Activated gamma-delta T cell treated with Interleukin-2 at 50 U/mL for 16 hours (primary cell): ENCODE measurements at places on chromosomes 13 and 19.

DNA sequence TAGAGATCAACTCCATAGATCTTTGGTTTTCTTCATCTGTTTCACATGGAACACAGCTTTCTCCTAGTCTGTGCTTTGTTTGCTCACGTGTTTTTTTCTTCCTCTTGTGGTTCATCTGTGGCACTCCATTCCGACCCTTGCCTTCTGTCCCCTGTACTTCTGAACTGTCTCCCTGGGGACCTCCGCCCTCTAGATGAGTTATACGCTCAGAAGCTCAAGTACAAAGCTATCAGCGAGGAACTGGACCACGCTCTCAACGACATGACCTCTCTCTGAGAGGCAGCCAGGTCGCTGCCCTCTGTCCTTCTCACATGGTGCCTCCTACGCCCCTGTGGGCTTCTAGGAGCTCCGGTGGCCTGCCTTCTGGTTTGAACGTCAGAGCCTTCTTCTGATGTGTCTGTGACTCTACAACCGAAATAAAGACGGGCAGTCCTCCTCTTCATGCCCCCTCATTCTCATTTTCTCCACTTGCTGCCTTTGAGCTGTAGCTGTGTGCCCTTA is 16.6 kb upstream of the RAB8A start:
- no peak for DNase-seq

DNA sequence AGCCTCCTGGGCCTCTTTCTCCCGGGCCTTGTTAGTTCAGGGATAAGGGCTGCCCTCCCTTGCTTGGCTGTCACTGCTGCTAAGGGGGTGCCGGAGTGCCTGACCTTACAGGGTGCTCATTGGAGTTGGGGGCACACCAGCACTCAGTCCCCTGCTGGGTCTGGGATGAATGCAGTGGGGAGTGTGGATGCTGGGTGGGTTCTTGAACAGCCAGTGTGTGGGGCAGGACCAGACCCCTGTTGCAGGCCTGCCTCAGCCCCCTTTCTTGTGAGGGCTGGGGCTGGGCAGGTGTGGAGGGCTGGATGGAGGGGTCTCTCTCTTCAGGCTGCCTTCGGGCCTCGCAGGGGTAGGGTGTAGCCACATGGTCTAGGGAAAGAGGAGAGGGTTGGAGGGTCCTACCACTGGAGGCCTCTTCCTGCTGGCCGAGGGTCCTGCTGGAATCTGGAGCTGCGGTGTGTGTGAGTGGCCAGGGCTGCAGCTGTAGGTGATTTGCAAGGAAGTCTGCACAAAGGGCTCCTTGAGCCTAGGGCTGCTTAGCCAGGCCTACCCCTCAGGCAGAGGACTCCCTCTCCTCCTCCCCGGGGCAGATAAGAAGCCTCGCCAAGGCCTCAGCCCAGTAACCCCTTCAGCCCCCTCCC is 3.2 kb downstream of the CEBPA start:
- no peak for DNase-seq

DNA sequence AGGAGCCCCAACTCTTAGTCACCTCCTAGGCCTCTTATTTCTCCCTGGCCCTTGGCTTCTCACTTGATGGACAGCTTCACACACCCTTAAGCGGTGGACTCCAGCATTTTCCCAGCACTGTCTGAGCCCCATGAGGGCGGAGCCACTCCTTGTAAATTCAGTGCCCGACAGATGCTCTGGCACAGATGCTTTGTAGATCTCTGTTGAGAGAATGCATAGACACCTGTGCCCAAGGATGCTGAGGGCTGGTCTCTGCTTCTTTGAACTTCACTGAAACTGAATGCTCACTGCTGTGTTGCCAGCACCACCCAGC is 3.3 kb downstream of the SYCN start:
- no peak for DNase-seq

DNA sequence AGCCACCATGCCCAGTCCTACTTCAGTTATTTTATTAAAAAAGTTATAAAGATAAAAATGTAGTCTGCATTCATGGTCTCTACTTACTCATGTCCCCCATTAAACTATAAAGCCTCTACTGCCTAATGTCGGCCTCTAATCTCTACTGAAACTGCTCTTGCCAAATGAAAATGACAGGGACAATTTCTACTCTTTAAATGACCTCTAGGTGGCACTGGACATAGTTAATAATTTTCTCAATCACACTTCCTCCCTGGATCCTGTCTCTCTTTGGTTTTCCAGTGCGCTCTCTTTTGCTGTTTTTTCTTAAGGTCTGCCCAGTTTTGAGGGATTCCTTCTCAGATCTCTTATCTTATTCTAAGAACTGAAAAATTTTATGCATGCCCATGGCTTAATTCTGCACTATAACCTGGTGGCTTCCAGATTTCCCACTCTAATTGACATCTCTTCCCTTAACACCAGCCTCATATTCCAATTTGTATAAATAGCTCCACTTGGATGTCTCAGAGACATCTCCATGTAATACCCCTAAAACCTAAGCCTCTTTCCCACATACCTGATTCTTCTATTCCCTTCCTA is 54.3 kb downstream of the MTMR6 start:
- DNase-seq, result no peak

DNA sequence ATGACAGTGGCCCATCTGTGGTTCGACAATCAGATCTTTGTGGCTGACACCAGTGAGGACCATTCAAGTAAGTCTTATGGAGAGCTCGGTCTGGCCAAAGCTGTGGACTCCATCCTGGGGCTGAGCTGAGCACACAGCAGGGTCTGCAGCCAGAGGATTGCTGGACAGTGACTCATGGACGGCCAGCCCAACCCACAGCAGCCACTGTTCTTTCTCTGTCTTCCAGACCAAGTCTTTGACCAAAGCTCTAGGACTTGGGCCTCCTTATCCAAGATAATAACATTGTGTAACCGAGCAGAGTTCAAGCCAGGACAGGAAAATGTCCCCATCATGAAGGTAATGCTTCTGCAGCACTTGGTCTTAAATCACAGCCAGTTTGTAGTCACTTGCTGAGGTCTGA is 12.4 kb downstream of the ATP12A start:
- DNase-seq, result no peak

DNA sequence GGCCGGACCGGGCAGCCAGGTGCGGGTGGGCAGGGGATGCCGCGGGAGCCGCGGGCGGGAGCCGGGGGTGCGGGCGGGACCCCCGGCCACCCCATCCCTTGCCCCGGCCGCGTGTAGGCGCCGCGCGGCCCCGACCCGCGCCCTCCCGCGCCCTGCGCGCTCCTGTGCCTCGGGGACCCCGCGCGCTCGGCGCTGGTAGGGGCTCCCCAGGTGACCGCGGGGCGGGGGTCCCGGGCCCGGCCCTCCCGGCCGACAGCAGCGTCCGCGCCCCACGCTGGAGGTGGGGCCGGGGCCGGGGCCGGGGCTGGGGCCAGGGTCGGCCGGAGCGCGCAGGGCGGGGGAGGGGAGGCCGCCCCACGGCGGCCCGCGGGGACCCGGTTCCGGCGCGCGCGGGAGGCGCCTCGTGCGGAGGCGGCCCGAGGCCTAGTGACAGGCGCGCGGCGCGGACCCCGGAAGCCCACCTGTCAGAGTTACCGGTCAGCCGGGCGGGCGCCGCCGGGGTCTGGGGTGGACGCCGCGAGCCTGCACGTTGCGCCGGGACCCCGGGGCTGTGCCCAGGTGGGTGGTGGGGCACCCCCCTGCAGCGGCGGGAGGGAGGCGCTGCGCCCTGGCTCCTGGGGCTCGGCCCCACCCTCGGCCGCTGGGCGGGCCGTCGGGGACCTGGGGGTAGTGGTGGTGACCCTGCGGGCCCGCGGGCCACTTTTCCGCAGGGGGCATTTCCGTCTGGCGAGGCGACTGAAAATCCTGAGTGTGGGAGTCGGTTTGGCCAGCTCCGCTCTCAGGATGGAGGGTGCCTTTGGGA is 518 bp downstream of the TFDP1 start:
- DNase-seq, result no peak

- no peak for DNase-seq
These were observed 880.4 kb downstream of the EFNB2 start for GRCh38 chr13:105655046-105655445.

- no peak for DNase-seq
These were observed 1.8 kb upstream of the CDC37 start for GRCh38 chr19:10404888-10405820.

GRCh38 chr13:105936816-105937215 is 598.6 kb downstream of the EFNB2 start:
- no peak for DNase-seq

- DNase-seq, result no peak
These were observed 16.9 kb downstream of the TMPRSS9 start for GRCh38 chr19:2376784-2377519.

DNA sequence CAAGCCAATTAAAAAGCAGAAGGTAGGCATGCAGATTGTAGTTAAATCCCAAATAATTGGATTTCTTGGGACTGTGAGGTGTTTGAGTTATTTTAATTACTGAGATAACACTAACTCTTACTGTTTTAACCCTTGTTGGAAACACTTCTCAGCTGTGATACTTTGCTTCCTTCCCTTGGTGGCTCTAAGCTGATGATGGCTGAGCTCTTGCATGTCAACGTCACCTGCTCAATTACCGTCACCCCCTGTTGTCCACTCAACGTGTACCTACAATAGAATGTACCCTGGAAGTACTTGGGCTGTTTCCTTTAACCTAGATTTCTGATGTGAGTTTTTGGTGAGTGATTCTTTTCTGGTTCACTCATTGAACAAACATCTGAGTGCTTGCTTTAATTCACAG is 303.4 kb downstream of the SLC7A1 start:
- no peak for DNase-seq

- DNase-seq, result no peak
These were observed 2.2 kb upstream of the TNFRSF19 start for GRCh38 chr13:23567906-23568460.

- no peak for DNase-seq
These were observed 836.4 kb downstream of the SLITRK6 start for GRCh38 chr13:84962849-84963248.

DNA sequence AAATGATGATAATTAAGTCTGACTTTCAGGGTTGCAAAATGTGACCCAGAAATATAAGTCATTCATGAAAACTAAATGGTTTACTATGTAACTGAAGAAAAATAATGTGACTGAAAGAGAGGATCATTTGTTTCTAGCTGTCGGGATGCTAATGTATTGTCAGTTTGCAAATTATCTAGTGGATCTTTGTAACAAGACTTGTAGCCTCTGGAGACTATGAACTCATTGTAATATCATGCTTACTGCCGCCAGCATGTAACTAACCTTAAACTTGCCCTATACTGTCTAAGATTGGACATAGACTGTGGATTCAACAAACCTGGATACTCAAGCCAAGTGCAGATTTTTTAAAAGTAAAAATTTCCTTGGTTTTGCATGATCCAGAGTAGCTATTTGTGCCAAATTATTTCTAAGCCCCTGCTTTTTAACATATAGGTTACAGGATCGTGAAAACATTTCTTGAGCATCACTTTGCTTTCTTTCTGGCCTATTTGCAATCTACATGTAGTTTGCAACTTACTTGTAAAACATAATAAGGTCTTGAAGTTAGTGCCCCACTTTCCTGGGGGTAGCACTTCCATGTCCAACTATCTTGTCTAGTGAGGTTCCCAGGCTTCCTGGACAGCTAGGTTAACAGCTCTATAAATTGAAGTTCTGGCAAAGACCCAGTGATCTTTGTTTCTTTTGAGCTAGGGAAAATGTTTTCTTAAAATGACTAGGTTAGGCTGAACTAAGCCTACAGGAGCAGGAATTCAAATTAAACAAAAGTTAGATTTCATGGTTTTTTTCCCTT is 3.3 kb upstream of the POSTN start:
- no peak for DNase-seq

- DNase-seq, result no peak
These were observed 42.1 kb downstream of the LPAR6 start for GRCh38 chr13:48370815-48371214.

GRCh38 chr19:48874303-48875135 is 2.3 kb downstream of the PPP1R15A start:
- no peak for DNase-seq

DNA sequence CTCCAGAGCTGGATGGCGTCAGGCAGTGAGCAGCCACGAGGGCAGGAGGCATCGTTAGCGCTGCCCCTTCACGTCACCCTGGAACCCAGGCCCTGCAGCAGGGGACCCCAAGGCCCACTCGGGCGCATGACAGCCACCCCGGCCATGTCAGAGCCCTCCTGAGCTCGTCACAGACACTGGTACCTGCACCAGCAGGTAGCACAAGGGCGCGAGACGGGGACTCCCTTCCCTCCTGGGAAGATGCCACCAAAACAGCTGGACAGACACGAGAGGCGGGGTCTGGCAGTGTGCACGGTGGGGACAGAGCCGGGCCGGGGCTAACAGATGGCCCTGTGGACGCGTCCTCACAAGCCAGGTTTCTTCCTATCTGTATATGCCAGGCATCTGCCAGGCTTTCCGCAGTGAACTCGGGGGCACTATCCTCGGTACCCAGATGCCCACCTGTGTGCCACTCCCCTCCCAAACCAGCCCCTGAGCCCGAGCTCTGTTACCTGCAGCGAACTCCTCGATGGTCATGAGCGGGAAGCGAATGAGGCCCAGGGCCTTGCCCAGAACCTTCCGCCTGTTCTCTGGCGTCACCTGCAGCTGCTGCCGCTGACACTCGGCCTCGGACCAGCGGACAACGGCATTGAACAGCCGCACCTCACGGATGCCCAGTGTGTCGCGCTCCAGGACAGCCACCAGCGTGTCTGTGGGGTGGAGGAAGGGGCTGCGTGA is 25.8 kb downstream of the BTBD2 start:
- DNase-seq, result no peak

DNA sequence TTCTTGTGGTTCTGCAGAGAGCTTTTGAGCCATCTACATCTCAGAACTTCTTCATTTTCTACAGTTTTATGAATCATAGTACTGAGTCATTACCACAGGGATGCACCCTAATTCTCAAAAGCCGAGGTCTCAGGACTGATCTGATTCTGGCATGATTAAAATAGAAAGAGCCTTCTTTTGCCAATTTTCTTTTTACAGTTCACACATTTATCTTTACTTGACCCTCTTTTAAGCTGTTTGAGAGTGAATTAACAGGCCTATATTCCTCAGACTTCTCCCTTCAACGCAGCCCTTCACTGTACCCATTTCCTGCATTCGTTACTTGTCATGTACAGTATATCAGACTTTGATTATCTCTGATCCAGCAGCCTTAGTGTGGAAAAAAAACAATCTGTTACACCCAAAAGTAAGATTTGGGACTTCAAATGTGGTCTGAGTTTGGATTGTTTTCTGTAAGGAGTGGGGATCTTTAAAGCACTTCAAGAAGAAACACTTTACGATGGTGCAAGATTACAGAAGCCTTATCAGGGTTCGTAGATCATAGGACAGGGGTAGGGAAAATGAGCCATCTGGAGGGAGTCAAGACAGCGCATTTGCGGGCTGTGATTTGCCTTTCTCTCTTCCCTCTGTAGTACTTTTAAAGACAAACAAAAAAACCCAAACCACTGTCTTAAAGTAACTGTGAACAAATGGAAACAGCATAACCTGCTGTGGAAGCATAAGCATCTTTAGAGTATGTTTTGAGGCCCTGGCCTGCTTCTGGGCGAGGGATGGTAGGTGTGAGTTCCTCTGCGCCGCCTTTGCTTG is 15.3 kb upstream of the GPR183 start:
- DNase-seq, result no peak

GRCh38 chr13:27810009-27810408 is 17.7 kb downstream of the GSX1 start:
- no peak for DNase-seq
